ENCODE measurements at places on chromosomes 5 and 9.

DNA sequence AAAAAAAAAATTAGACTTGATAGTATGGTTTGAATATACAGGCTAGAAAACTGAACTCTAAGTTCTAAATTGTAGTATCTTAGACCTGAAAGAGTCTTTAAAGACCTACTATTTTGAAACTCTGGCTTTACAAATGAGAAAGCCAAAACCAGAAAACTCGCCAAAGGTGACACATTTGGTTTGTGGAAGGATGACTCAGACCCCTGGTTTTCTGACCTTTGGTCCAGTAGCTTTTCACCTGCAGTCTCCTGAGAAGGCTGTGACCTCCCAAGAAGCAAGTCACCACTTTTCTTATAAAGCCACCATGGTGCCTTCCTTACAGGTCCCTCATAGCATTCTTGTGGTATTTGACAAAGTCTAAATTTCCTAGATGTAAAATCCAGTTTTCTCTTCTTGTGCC is 102.1 kb upstream of the CEP78 start:
- peak; percentile 14 for DNase-seq

DNA sequence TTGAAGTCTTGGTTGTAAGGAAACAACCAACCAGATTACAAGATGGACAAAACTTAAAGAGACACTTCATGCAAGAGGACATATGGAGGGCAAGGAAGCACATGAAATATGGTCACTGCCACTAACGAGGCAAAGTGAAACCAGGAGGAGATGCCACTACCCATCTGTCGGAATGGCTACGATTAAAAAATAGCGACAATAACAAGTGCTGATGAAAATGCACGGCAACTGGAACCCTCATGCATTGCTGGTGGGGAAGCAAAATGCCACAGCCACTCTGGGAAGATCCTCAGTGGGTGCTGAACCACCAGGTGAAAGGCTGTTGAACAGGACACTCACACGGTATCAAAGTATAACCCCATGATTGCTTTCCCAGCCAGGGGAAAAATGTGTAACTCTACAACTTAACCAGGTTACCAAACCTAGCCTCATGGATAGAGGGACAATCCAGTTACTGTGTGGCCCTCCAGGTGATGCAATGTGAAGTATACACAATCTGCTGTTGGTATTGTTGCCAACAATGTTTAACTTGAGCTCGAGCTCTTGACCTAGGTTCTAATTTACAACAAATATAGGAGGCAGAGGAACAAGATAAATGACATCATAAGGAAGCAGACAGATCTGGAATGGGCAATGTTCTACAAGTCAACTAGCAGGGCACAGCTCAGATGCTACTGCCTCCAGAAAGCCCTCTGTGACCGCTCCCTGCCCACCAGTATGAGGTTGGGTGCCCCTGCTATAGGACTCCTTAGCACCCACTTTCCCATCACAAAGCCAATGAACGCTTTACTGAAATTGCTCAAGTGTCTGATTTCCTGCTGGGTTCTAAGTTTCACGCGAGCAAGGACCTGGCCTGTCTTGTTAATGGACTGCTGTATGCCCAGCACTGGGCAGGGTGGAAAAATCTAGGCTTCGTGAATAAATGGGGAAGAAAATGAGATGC is 25.8 kb downstream of the SH3PXD2B start:
- DNase-seq: no peak

GRCh38 chr9:121686930-121687541 is 35.6 kb downstream of the DAB2IP start:
- peak; percentile 32 for DNase-seq

GRCh38 chr5:113615708-113616107 is 102.2 kb downstream of the YTHDC2 start:
- DNase-seq: no peak

DNA sequence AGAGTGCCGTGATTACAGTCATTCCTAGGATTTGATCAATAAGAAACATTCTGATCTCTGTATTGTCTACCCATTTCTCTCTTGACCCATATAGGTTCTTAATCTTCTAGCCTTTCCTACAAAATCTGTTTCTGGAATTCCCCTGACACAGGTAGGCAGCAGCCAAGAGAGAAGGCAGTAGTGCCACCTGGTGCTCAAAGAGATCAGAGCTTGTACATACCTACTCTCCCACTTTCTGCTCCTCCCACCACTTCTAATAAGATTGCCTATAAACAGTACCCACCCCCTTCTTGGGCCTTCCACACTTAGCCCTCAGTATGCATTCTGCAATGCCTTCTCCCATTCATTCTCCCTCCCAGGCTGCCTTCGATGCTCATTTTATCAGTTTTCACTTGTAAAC is 117.4 kb upstream of the RORB start:
- no peak for DNase-seq

DNA sequence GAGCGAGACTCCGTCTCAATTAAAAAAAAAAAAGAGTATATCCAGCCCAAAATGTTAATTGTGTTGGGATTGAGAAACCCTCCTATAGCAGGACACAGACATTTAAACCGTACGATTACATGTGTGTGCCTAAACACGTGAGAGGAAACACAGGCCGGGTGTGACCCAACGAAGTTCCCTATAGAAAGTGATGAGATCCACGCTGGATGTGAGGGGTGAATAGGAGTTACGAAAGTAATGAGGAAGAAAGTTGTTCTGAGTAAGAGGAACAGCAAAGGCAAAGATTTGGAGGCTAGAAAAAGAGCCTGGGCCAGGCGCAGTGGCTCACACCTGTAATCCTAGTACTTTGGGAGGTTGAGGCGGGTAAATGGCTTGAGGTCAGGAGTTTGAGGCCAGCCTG is 13.6 kb downstream of the NAIF1 start:
- no peak for DNase-seq

- DNase-seq: no peak
Measured at GRCh38 chr9:130421802-130422276, 22.9 kb upstream of the ASS1 start.

GRCh38 chr5:78328585-78329173 is 31.7 kb upstream of the SCAMP1 start:
- no peak for DNase-seq

DNA sequence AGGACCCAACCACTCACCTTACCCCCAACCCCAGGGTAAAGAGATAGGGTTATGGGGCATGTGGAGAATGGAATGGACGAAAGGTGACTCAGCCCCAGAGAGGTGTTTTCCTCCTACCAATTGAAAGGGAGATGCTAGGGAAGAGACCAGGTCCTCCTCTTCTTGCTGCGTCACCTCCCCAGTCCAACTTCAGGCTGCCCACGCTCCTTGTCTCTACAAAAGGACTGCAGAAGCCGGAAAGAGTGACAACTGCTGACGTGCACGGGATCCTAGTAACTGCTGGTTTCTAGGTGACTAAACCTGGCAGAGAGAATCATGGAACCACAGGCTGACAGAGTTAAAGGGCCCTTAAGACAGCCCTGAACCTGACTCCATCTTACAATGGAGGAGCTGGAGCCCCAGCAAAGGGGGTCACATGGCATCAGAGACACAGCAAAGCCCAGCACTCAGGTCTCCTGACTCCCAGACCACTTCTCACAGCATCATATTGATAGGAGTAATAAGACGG is 2.2 kb downstream of the GPX3 start:
- no peak for DNase-seq

- no peak for DNase-seq
Measured at GRCh38 chr9:79857188-79857587, 285.4 kb downstream of the TLE4 start.

- DNase-seq: no peak
Measured at GRCh38 chr9:8437876-8438275, 638.3 kb upstream of the DMAC1 start.

GRCh38 chr5:9015937-9016270 is 530.0 kb downstream of the SEMA5A start:
- no peak for DNase-seq
